ENCODE measurements at places on chromosomes 12 and 14. TPM values are rescaled to one million over a fixed set of nuclear protein-coding genes. Genes with fewer than 3 reads are reported as not detected.

DNA sequence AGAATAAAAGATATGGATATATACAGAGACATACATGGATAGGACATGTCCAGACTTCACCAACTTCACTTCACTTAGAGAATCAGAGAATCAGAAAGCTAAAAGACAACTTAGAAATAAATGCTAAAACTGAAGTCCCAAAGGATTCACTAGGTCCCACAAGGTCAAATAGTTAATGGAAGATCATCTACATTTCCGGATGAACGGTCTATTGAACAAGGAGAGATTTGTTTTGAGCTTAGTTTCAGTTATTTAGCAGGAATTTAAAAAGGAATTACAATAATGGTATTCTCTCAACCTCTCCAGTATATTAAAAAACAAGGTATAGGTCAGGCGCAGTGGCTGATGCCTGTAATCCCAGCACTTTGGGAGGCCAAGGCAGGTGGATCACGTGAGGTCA, 187.0 kb downstream of the MED13L start:
- DNase-seq, result no peak

Gene TBX3
- 18.6 TPM for total RNA-seq

GRCh38 chr14:87522575-87522974, 470.4 kb downstream of the GALC start:
- no peak for DNase-seq

DNA sequence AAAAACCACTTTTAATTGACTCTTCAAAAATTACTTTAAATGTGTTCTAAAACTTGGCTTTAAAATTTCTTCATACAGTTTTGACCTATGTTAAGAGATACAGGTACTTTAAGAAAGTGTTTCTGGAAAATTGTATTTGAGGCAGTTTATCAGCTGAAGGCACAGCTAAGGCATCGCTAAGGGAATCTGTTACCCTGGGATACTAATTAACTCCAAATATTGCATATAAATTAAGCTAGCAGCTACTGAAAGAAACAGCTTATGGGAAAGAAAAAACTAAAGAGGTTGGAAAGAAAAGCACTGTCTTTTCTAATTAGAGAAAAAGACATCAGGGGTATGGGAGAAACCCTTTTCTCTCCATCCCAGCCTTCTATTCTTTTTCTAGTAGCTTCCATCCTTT, 134.1 kb upstream of the SLC35F4 start:
- DNase-seq, result no peak

- no peak for DNase-seq
Observed at GRCh38 chr12:91766454-91766853, 379.2 kb downstream of the BTG1 start.

GRCh38 chr12:55693323-55694187, 14.1 kb downstream of the ITGA7 start:
- no peak for DNase-seq

GRCh38 chr12:87849074-87849473, 180.1 kb downstream of the C12orf50 start:
- DNase-seq, result no peak

DNA sequence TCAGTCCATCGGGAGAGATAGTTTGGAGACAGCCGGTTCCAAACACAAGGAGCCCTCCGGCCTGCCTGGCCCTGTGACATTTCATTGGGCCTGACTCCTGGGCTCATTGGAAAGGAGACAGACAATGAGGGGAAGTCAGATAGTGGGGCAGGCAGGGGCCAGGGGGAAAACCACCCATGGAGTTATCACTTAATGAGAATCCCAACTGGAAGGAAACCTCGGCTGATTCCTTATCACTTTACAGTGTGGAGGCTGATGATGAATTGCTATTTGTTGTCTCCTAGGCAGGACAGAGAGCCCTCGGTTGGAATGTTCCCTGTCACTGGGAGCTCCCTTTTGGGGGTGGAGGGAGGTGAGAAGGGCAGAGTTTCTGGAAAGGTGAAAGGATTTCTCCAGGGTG, 44.4 kb downstream of the TBX5 start:
- no peak for DNase-seq

DNA sequence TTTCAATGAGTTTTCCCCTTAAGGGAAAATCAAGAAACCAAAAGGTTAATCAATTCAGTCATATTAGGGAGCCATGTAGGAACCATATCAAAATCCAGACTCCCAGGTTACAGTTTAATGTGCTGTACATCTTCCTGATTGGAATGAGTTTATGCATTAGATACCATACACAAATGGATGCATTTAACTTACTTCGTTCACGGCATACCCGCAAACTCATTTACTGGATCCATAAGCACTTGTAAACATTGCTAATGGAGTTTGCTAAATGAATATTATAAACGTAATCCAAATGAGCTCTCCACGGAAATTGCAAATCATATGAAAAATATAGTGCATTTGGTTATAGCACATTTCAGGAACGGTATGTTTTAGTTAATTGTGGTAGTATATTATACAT, 228.9 kb upstream of the G2E3 start:
- DNase-seq, result no peak

- DNase-seq, result no peak
Observed at GRCh38 chr12:133227281-133227852, 8.3 kb downstream of the ANHX start.

GRCh38 chr14:75445963-75446362, 18.1 kb downstream of the JDP2 start:
- DNase-seq, result no peak

DNA sequence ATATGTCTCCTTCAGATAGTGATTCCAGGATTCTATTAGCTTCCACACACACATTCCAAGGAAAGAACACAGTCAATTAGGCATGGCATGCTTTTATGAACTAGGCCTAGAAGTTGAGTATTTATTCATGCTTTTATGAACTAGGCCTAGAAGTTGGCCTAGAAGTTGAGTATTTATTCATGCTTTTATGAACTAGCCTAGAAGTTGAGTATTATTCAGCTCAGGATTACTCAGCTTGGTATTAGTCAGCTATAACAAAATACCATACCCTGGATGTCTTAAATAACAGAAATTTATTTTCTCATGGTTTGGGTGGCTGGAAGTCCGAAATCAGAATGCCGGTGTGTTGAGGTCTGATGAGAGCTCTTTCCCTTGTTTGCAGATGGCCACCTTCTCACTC, 442.7 kb upstream of the FLRT2 start:
- DNase-seq, result peak; percentile 38

DNA sequence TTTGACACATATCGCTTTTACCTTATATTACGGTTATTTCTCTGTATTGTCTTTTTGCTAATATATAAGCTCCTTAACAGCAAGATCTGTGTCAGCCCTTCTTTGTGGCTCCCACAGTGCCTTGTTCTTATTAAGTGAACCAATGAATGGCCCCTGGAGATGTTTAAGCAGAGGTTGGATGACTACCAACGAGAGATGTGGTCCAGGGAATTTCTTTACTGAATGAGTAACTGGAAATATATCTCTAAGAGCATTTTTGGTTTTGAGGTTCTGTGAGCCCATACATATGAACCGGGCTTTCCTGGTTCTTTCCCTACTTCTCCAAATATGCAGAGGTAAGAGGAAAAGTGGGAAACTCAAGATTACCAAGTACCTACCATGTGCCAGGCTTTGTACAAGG, 23.5 kb downstream of the CALCOCO1 start:
- peak; percentile 64 for DNase-seq

GRCh38 chr12:119301379-119301778, 33.1 kb upstream of the CCDC60 start:
- DNase-seq, result no peak

GRCh38 chr12:2876431-2877046, 435 bp downstream of the FOXM1 start:
- DNase-seq, result no peak

Measured in IMR-90 (cell line).